ENCODE measurements at places on chromosomes 5 and 9.

DNA sequence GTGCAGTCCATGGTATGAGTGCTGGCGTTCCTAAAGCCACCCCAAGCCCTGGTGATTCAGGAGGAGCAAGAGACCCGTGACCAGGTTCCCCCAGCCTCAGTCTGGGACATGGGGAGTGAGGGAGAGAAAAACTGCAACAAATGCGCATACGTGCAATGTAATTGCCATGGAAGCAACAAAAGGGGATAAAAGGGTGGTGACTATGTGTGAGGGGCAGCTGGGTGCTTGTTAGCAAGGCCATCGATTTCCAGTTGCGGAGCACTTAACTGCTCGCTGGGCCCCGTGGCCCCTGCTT, 709 bp upstream of the SH3PXD2B start:
- no peak overlapping the region for H3K4me3 ChIP-seq
- no peaks in the 10 kb centered on the region for H3K4me1 ChIP-seq
- H3K27ac ChIP-seq: no peak overlapping the region
- no peaks in the 10 kb centered on the region for H3K36me3 ChIP-seq
- H3K27me3 ChIP-seq: no peaks in the 10 kb centered on the region
- no peak for DNase-seq

DNA sequence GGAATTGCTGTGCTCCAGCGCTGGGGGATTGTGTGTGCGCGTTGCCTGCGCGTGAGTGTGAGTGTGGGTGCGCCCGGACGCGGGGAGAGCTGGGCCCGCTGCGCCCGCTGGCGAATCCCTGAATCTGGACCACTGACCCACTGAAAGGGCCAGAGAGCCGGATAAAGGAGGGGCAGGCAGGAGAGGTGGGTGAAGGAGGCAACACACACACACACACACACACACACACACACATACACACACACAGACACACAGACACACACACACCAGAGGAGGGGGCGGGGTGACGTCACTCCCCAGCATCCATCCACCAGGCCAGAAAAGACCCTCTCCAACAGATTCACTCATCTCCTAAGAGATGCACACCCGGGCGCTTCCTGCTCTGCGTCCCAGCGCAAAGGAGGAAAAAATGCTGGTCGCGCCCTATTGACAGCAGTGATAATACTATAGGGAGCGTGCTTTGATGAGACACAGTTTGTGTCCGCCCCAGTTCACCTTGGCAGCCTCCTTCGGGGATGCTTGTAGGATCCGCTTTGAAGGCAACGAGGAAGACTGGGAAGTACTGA, 1059.1 kb upstream of the DMAC1 start:
- H3K4me1 ChIP-seq: no peaks in the 10 kb centered on the region
- H3K27me3 ChIP-seq: no peaks in the 10 kb centered on the region
- H3K27ac ChIP-seq: peak overlapping the region; percentile 9
- DNase-seq: no peak
- peak overlapping the region; percentile 96 for H3K4me3 ChIP-seq

GRCh38 chr9:129287619-129288305, 109.7 kb upstream of the IER5L start:
- H3K4me3 ChIP-seq: no peak overlapping the region
- no peaks in the 10 kb centered on the region for H3K27me3 ChIP-seq
- no peak for DNase-seq
- H3K36me3 ChIP-seq: no peaks in the 10 kb centered on the region

DNA sequence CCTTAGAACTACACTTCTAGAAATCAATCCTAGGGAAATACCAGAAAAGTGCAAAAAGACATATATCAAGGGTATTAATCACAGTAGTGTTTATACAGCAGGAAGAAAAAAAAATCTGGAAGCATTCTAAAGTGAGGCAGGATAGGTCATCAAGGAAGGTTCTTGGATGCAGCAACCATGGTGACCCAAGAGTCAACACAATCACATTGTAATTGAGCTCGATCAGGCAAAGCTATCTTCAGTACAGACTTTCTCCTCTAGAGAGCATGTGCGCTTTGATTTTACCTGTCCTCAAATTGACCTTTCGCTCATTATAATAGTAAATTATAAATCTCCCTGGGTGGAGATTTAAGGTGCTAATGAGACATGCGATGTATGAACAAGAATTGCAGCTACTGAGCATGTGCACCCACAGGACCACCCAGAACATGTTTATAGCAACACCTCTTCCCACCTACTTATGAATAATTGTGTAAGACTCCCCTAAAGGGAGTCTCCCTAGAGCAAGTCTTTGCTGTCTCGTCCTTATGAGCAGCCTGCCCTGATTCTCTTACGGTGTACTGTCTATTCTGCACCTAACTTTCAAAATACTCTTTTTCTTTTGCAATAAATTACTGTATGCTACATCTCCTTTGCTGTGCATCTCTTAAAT, 297.7 kb downstream of the ATPSCKMT start:
- H3K27ac ChIP-seq: no peak overlapping the region
- no peak overlapping the region for H3K4me3 ChIP-seq
- H3K4me1 ChIP-seq: no peaks in the 10 kb centered on the region

GRCh38 chr9:92948038-92948534, 763 bp downstream of the FGD3 start:
- H3K27ac ChIP-seq: no peak overlapping the region
- no peaks in the 10 kb centered on the region for H3K36me3 ChIP-seq
- DNase-seq: peak; percentile 38
- no peaks in the 10 kb centered on the region for H3K27me3 ChIP-seq

DNA sequence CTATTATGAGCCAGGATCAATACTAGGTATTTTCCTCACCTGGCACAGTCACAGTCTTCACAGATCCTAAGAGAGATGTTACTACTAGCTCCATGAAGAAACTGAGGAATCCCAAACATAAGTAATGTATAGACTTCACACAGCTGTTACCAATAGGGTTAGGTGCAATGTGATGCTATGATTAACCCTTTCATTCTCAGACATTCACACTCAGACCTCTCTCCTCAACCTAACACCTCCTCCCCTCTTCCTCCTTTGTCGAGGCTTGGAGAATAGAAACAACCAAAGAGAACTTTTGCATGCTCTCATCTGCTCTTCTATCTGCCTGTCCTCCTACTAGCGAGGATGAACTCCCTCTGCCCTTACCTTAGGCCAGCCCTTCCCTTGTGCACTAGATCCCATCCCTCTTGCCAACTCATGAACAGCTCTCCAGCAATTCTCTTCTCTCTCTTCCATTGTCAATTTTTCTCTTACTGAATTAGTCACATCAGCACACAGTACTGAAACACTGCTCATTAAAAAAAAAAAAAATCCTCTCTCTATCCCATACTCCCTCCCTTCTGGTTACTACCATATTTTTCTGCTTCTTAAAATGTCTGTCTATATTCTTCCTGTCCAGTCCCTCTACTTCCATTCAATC, 47.7 kb downstream of the MAPKAP1 start:
- H3K4me3 ChIP-seq: no peak overlapping the region
- H3K36me3 ChIP-seq: no peaks in the 10 kb centered on the region
- DNase-seq: no peak
- H3K4me1 ChIP-seq: peaks cover 2% of the 10 kb centered on the region
- H3K27me3 ChIP-seq: no peaks in the 10 kb centered on the region

DNA sequence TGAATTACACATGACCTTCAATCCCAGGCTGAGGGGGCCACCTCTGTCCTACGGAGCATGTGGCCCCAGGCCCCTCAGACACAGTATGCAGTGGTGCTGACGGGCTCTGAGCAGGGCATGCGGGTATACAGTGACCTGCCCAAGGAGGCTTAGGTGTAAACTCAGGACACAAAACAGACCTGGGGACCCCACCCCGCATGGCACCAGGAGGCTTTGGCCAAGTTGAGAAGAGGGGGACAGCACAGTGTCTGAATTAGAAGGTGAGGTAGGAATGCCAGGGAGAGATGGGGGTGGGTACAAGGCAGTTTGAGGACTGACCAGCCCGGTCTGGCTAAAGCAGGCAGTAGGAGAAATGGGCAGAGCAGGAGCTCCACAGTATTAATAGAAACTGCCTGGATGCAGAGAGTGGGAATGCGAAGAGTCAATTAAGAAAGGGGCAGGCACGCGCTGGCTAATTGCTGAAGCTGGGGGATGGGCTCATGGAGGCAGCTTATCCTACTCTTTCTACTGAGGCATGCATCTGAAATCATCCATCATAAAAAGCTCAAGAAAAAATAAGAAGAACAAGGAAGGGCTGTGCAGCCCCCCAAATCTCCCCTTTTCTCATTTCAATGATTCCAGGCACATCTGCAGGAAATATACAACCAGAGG, 109.0 kb downstream of the GABBR2 start:
- H3K4me3 ChIP-seq: no peak overlapping the region
- H3K27me3 ChIP-seq: no peaks in the 10 kb centered on the region
- H3K27ac ChIP-seq: no peak overlapping the region
- H3K4me1 ChIP-seq: no peaks in the 10 kb centered on the region

DNA sequence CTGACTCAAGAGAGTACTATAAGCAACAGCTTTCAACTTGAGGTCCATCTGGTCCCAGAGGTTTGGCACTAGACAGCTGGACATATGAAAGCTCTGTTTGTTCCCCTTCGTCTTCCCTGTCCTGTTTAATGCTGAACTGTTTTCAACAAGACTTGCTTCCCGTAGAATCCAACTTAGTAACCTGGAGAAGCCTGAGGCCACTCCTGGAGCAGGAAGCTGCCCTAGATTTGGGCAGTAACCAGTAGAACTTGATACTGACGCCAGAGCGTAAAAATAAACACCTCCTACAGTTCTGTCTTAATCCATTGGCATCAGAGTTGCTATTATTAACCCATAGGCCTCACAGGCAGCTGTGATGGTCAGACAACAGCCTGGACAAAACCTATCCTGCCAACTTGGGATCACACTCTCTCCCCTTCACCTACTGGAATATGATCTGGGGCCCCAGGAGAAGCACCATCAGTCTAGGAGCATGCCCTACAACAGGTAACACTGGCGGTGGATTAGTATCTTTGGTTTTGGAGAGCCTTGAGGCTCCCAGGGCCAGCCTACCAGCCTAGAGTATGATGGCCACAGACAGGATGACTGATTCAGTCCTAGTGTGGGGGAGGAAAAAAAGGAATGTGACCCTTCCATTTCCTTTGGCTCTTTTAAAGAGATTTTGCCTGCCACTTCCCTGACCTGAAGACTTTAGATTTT, 29.2 kb downstream of the RUSC2 start:
- H3K27ac ChIP-seq: peak overlapping the region; percentile 93
- no peak overlapping the region for H3K4me3 ChIP-seq
- H3K27me3 ChIP-seq: no peaks in the 10 kb centered on the region
- H3K36me3 ChIP-seq: no peaks in the 10 kb centered on the region

DNA sequence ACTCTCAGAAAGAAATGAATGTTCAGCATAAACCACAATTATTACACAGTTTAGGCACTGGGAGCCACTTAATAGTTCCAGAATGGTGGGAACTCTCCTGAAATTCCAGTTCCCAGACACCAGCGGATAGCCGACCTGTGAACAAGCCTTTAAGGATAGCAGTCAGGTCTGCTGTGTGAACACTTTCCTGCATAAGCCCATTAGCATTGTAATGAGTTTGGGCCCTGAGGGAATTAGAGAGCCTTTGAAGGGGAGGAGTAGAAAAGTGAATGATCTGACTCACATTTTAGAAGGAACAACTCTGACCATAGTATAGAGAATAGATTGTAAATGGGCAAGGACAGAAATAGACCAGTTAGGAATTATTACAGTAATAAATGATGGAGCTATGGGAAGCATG, 189.1 kb downstream of the ADGRV1 start:
- H3K4me3 ChIP-seq: no peak overlapping the region
- H3K36me3 ChIP-seq: no peaks in the 10 kb centered on the region
- H3K27ac ChIP-seq: no peak overlapping the region
- H3K27me3 ChIP-seq: no peaks in the 10 kb centered on the region
- no peaks in the 10 kb centered on the region for H3K4me1 ChIP-seq
- DNase-seq: no peak

DNA sequence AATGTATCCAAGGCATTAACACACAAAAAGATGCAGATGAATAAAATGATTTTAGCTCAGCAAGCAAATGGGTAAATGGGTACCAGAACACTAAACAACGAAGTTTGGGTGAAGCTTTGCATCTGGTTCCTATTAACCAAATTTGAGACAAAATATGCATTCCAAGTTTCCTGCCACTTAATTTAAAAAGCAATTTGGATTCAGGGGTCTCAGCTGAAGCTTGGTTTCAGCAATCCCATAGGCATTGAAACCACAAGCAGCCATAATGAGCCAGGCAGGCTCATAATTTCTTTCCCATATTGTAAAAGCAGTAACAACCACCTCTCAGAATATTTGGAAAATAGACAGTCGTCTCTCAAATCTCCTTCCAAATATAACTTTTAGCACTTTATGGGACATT, 138.9 kb downstream of the NXNL2 start:
- no peak for DNase-seq
- no peaks in the 10 kb centered on the region for H3K27me3 ChIP-seq
- no peaks in the 10 kb centered on the region for H3K4me1 ChIP-seq
- H3K36me3 ChIP-seq: no peaks in the 10 kb centered on the region
- no peak overlapping the region for H3K27ac ChIP-seq

GRCh38 chr5:116063950-116064349, 20.9 kb upstream of the COMMD10 start:
- H3K27ac ChIP-seq: no peak overlapping the region
- no peak for DNase-seq
- no peaks in the 10 kb centered on the region for H3K36me3 ChIP-seq
- no peaks in the 10 kb centered on the region for H3K4me1 ChIP-seq

- no peak overlapping the region for H3K27ac ChIP-seq
- H3K4me1 ChIP-seq: no peaks in the 10 kb centered on the region
- H3K36me3 ChIP-seq: no peaks in the 10 kb centered on the region
Observed at GRCh38 chr5:94184870-94185269, 433.5 kb downstream of the KIAA0825 start.

GRCh38 chr5:88060194-88060593, 208.5 kb downstream of the TMEM161B start:
- no peaks in the 10 kb centered on the region for H3K27me3 ChIP-seq
- H3K27ac ChIP-seq: no peak overlapping the region
- no peak overlapping the region for H3K4me3 ChIP-seq
- no peaks in the 10 kb centered on the region for H3K36me3 ChIP-seq

DNA sequence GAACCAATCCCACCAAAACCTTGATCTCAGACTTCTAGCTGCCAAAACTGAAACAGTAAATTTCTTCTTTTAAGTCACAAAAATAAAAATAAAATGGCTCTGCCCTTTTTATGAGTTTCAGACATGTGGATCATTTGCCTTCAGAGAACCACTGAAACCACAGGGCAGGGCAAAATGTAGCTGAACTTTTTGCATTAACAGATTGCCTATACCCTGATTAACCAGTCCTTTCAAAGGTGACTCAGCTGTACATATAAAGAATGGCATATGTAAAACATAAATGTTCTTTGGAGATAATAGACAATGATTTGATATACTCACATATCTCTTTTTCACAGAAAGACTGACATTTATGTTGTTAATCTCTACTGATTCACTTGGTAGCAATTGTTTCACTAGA, 187.1 kb upstream of the GRIN3A start:
- no peaks in the 10 kb centered on the region for H3K4me1 ChIP-seq
- no peak overlapping the region for H3K4me3 ChIP-seq
- H3K27ac ChIP-seq: no peak overlapping the region
- no peaks in the 10 kb centered on the region for H3K36me3 ChIP-seq
- H3K27me3 ChIP-seq: no peaks in the 10 kb centered on the region

GRCh38 chr5:99104538-99105132, 175.8 kb upstream of the CHD1 start:
- H3K27ac ChIP-seq: no peak overlapping the region
- no peaks in the 10 kb centered on the region for H3K27me3 ChIP-seq
- H3K36me3 ChIP-seq: no peaks in the 10 kb centered on the region
- no peaks in the 10 kb centered on the region for H3K4me1 ChIP-seq
- H3K4me3 ChIP-seq: no peak overlapping the region
- DNase-seq: no peak

GRCh38 chr5:12003680-12004079, 99.4 kb upstream of the CTNND2 start:
- no peak overlapping the region for H3K4me3 ChIP-seq
- H3K36me3 ChIP-seq: no peaks in the 10 kb centered on the region
- no peaks in the 10 kb centered on the region for H3K27me3 ChIP-seq
- H3K4me1 ChIP-seq: no peaks in the 10 kb centered on the region

Measured in aorta (tissue), 5 donors.